ENCODE measurements at places on chromosomes 4 and X.

GRCh38 chr4:16750882-16751642, 147.4 kb downstream of the LDB2 start:
- DNase-seq: no peak

DNA sequence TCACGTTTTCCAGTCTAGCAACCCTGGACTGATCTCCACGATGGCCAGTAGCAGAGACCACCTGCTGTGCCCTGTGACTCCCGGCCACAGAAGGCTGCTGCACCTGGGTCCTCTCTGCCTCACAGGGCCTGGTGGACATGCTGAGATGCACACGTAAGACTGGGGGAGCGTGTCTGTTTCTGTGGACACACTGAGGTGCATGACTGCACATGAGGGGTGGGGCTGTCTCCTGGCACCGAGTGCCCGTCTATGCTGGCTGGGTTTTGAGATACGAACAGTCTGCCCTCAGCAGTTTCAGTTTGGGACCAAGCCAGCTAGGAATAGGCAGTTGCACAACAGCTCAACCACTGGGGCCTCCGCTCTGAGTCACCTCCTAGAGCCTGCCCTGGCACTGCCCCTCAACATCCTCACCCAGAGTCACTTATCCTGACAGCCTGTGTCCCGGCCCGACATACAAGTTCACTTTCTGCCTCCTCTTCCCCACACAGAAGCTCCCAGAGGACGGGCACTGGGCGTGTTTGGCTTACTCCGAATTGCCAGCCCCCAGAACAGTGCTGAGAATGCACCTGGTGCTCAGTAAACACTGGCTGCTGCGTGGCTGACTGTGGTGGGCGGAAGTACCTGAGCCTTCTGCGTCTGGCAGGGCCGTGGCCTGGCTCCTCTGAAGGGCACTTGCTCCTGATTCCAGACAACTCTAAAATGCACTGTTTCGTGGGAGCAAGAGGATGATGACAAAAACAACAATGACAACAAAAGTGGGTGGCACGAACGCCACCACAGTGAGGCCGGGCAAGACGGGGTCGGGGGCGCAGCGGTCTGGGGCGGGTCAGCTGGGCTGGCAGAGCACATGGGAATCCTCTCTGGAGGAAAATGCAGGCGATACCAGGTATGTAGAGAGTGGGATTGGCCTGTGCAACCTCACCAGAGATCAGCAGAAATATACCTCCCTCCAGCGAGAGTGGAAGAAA, 30.9 kb downstream of the RNF212 start:
- no peak for DNase-seq

- DNase-seq: no peak
Measured at GRCh38 chr4:107709916-107710315, 10.1 kb downstream of the PAPSS1 start.

GRCh38 chr4:184953421-184953945, 64.8 kb upstream of the HELT start:
- DNase-seq: no peak

DNA sequence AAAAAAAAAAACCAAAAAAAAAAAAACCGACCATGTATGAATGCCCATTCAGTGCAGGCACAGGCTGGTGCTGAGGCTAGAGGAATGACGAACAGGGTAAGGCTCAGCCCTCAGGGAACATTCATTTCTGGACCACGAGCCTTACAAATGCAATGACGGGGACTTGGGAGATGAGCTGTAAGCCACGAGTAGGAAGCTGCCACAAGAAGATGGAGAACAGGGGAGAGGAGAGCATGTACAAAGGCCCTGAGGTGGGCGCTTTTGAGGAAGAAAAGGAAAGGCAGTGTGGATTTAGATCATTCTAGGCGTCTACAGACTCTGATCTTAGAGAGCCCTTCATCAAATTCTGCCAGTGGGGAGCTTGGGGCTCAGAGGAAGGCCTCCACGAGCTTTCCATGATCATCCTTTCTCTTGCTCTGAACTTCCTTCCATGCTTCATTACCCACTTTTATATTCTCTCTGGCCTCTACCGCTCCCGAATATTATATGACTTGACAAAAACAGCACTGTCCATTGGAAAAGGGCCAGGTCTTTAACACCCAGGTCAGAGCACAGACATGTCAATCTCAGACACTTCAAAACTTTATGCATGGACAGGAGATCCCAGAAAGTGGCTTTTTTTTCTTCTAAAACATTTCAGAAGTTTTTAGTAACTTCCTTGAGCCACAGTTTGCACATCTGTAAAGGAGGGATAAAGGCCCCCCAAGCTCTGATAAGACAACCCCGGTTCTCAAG, 3.3 kb upstream of the ZNF518B start:
- no peak for DNase-seq

- DNase-seq: peak; percentile 15
Measured at GRCh38 chr4:28228561-28229491, 1368.2 kb downstream of the STIM2 start.

- no peak for DNase-seq
Measured at GRCh38 chr4:23828779-23829178, 61.1 kb downstream of the PPARGC1A start.
